ENCODE measurements at places on chromosomes 11 and 22. TPM values are rescaled to one million over a fixed set of nuclear protein-coding genes. Genes with fewer than 3 reads are reported as not detected.

TRPM5 gene
- not detected for total RNA-seq

WEE1 gene
- 38.0 TPM for total RNA-seq

GRCh38 chr11:94088906-94089305 lies 39.7 kb upstream of the PANX1 start:
- no peak for DNase-seq

PANX3 gene
- not detected for total RNA-seq

UBQLNL gene
- not detected for total RNA-seq

- no peak for DNase-seq
Measured at GRCh38 chr11:12245549-12246016, 131.8 kb upstream of the PARVA start.

DNA sequence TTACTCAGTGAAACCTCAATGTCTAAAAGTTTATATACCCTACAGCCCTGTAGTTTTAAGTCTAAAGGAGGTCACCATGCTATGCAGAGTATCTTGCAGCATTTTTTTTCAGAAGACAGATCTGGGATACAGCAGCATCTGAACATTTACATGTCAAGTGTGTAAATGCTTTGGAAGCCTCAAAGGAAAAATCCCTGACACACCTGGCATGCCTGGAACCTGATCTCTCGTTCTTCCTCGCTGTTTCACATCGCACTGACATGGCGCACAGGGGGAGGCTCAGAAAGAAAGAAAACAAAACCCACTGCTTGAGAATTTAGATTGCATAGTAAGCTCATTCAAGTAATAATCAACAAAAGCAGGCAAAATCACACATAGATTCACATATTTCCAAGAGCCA lies 31.0 kb downstream of the PAX6 start:
- no peak for DNase-seq

DNA sequence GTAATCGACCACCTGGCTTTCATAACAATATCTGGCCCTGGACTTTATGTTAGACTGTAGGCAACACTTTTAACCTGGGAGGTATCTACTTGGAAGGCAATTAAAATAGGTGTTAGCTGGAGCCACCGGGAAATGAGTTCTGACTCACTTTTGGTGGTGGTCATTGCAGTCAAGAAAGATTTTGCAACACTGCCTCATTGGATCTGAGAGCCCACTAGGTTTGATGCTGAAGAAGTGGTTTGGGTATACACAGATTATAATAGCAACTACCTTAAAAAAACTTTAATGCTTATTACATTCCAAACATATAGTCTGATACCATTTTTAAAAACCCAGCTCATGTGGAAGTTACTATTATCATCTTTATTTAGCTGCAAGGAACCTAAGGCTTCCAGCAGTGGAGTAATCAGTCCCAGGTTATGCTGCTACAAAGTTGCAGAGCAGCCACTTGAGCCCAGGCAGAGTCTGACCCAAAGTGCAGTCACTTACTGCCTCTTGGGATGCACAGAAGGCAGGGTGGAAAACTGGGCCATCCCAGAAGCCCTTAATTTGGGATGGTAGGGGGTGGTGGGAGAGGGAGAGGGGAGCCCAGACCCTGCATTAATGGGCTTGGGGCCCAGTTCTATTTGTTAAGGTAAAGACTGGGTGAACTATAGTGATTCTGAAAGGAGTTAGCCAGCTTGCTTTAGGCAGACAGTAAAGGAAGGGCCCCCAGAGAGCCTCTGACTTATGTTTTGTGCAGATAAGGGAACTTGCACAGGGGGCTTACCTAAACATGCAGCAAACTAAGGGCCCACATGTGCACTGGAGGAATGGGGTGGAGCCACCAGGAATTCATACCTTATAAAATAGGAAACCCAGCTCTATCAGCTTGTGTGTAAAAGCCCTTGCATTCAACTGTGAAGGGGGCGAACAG lies 149.4 kb downstream of the SNX19 start:
- no peak for DNase-seq

MMP11 gene
- 0.65 TPM for total RNA-seq

GRCh38 chr22:37451218-37451617 lies 23.9 kb upstream of the ELFN2 start:
- DNase-seq, result no peak

LIMK2 gene
- total RNA-seq, result 20.6 TPM

DNA sequence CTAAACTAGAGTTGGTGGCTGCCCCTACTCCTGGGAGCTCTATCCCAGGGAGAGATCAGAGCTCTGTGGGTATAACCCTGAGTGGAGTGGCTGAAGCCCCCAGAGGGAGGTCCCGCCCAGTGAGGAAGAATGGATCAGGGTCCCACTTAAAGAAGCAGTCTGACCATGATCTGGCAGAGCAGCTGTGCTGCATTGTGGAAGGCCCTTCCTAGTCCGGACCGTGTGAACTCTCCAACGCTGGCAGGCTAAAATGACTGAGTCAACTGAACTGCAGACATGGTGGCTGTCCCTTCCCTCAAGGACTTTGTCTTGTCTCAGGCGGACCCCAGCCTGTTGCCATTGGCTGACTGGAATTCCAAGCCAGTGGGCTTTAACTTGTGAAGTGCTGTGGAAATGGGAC lies 494.2 kb downstream of the FAM181B start:
- DNase-seq, result no peak

MISFA gene
- 0.96 TPM for total RNA-seq

DNA sequence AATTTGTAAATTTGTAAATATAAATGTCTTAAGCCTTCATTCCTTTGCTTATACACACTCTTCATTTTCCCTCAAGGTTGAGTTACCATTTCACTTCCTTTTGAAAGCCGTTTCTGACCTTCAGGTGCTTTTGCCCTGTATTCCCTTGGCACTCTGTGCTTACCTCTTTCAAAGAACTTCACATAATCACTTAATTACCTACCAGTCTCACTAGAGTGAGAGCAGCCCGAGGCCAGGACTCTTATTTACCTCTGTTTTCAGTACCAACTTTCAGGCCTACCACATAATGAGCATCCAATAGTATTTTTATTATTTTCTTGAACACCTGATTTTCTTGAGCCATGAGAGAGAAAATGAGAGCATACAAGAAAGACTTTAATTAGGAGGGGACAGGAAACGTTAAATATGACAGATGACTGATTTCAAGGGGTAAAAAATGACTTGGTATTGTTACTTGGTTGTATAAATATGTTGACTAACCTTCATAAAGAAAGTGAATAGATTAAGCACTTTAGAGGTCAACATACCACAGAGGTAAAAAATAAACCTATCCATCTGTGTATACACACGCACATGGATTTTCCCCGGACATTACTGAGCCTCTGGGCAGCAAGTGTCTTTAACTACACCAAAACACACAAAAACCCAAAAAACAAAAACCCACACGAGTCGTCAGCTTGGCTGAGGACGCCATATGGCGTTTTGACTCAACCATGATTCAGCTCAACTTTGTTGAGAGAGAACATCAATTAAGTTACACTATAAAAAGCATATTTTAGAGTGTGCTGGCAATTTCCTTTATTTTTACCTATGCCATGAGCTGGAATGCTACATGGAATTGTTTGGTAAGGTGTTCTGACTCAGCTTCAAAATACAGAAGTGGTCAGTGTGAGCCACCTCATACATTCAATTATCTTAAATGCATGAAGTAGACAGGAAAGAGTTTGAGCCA lies 7.6 kb downstream of the ATXN10 start:
- DNase-seq, result no peak

FDX1 gene
- total RNA-seq, result 17.1 TPM

CDC45 gene
- 80.5 TPM for total RNA-seq

DNA sequence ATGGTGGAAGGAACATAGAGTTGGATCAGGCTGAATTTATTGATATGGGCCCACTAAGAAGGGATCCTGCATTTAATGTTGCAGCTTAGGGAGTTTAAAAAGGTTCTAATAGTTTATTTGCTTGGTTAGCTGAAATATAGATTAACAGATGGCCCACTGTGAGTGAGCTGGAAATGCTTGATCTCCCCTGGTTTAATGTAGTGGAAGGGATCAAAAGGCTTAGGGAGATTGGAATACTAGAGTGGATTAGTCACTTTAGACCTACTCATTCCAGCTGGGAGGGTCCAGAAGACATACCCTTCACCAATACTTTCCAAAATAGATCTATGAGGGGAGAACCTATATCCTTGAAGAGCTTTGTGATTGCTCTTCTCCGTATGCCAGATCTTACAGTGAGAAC lies 130.1 kb upstream of the ZC3H12C start:
- DNase-seq, result no peak

L3MBTL2 gene
- total RNA-seq, result 57.8 TPM

DNA sequence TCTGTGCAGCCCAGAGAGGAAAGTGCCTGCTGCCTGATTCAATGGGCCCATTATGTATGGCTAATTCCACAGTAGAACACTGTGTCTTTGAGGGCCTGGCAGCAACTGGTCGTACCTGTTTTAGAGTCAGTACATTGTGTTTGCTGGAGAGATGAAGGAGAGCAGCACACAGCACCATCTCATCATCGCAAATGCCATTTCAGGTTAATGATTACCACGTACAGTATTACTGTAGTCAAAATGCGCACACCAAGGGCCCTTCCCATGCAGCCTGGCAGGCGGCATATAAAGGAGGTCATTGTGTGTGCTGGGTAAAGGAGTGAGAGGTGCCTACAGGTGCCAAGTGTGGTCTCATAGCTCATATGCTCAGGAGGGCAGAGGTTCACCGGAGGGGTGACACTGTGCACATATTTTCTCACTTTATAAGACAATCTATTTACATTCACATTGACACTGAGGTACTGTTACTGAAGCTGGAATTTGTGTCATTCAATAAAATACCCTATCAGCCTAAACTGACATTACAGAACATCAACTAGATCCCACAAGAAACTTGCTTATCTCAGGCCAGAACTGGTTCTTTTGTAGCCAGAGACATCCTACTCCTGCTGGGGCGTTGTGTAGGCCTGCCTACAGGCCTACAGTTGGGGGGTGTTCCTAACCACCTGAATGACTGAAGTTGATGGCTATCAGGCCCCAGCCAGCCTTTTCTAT lies 90.4 kb downstream of the APIP start:
- DNase-seq, result no peak

DNA sequence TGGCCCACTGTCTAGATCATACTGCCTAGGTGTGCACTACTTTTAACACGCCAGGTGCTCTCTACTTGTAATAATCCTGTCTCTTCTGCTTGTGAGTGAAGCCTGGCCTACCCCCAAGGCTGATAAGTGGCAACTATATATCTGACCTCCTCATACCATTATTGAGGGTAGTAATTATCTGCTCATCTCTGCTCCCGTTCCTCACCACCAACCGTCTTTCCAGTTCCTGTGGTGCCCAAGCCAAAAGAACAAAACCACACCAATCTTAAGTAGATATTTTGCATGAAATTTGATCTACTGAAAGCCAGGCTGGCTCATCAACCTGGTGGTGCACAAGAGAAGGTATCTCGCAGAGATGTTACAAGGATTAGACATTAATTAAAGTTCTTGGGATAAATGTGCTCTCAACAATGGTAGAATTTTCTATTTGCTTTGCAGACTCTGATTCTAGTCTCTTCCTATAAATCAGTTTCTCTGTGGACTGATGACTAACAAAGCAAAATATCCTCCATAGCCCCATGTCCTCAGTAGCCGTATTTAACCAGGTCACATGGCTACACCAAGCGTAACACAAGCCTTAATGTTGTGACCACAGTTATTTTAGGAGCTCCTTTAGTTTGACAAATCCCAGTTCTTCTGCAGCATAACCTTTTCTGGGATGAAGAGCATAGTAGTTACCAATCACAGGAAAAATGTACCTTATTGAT lies 267.2 kb downstream of the NTM start:
- no peak for DNase-seq

GRCh38 chr22:37002633-37003032 lies 16.6 kb downstream of the TST start:
- no peak for DNase-seq

CNTN5 gene
- total RNA-seq, result not detected

- no peak for DNase-seq
Measured at GRCh38 chr11:116955949-116956348, 118.5 kb upstream of the APOA1 start.

TIMM10 gene
- total RNA-seq, result 189 TPM

Data from activated T-cell treated with anti-CD3 and anti-CD28 coated beads, Interleukin-2, amount 50 U/mL, for 4 hours (primary cell).